ENCODE measurements at places on chromosomes 5 and 9.

DNA sequence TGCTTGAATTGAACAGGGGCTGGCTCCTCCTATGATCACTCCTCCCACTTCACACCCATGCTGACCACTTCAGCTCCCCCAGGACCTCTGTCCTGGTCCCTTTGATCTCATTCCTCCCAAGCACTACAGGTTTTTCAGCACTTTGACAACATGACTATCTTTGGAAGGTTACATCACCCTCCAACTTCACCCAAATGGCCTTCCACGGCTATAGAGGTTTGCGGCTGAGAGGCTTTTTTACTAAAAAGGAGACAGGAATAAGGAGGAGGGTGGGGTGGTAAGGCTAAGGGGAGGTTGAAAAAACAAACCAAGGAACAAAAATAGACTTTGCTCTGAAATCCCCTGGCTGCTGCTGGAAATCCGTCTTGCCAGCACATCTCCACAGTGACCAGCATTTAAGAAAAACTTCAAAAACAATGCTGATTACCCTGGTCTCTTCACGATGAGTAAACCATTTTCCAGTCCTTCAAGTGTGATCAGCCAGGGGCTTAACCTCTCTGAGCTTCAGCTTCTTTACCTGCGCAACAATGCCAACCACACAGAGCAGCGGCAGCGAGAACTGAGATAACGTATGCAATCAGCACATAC is 102.7 kb downstream of the DPYSL3 start:
- DNase-seq: no peak

- DNase-seq: no peak
Measured at GRCh38 chr9:113898596-113898995, 22.5 kb downstream of the ZNF618 start.

- DNase-seq: no peak
Measured at GRCh38 chr5:59421986-59422941, 471.3 kb downstream of the PDE4D start.

DNA sequence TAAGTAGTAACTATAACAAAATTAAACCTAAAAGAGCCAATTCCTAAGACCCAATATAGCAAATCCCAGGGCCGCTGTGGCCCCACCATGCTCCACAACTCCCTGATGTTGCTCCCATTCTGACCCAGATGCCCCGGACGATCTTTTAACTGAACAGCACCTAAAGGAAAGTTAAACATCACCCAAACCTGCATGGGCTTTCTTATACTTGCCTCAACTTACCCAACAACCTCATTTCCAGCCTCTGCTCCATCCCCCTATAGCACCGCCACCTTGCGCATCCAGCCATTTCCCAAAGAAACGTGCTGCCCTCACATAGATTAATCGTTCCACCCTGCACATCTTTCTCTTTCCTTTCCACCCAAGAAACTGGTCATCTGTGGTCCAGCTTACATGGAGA is 54.6 kb downstream of the ZNF354C start:
- no peak for DNase-seq

DNA sequence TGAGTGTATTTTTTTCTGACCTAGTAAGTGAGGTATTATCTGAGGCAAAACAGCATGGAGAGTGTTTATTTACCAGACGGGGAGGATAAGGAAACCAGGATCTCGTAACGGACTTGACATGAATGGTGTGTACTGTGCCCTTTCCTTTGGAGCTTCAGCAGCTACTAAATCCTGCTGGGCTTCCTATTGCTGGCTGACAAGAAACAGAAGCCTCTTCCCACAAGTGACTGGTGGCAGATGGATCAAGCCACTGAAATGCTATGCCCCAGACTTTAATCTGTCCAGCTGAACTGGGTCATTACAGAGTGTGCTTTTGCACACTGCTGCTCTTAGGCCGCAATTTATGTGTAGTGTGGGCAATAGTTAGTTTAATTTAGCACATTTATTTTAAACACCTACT is 162.7 kb upstream of the MRPS30 start:
- DNase-seq: no peak

DNA sequence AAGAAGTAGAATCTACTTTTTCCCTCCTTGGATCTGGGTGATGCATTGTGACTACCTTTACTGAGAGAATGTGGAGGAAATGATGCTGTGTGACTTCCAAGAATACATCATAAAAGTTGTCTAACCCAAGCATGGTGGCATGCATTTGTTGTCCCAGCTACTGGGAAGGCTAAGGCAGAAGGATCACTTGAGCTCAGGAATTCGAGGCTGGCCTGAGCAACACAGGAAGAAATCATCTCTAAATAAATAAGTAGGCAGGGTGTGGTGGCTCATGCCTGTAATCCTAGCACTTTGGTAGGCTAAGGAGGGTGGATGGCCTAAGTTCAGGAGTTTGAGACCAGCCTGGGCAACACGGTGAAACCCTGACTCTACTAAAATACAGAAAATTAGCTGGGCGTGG is 143.2 kb upstream of the VLDLR start:
- DNase-seq: no peak

- no peak for DNase-seq
Measured at GRCh38 chr9:97934321-97935115, 3.5 kb downstream of the HEMGN start.

DNA sequence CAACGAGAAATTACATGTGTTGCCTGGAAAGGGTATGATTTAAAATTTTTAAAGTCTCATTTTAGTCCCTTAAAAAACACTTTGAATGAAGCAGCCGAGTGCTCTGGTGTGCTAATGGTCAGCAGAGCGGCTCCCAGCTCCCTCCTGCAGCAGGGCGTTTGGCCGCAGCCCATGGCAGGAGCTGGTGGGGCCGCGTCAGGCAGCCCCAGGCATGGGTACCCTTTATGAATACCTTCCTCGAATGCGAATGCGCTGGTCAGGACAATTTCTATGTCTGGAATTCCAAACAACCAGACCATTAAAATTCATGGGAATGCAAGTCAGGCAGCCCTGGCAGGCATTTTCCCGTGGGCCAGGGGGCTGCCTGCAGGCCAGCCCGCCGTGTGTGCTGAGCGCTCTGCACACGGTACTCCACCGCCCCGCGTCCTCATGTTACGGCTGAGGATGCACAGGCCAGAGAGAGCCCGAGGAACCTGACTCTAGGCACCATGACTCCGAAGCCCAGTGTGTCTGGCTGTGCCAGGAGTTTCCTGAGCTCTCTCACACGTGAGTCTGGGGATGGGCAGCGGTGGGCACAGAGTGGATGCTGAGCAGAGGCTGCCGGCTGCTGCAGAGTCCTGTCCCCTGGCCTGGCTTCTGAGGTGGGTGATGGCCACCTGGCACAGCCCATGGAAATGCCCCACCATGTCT is 123.7 kb downstream of the WNK2 start:
- no peak for DNase-seq

GRCh38 chr5:108762660-108763059 is 15.0 kb downstream of the FER start:
- no peak for DNase-seq

GRCh38 chr9:16625811-16626210 is 244.7 kb downstream of the BNC2 start:
- DNase-seq: no peak

DNA sequence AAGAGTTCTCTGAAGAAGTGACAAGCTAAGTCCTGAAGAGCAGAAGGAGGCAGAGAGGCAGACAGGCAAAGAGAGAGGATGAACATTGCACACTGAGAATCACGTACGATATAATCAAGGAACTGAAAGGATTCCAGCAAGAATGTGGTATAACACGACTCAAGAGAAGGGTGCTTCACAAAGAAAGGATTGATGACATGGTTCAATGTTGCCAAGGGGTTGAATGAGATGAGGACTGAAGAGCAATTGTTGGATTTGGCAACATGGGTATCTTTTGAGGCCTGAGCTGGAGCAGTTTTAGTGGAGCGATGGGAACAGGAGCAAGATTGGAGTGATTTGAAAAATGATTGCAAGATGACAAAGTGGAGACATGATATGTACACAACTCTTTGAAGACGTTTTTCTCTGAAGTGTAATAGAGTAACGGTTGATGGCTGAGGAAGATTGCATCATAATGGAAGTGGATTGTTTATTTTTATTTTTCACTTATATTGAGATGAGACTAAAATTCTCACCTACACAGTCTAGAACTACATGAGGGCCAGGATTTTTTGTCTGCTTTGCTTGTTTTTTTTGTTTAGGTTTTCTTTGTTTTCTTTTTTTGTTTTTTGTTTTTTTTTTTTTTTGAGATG is 1049.9 kb upstream of the WWC1 start:
- no peak for DNase-seq

DNA sequence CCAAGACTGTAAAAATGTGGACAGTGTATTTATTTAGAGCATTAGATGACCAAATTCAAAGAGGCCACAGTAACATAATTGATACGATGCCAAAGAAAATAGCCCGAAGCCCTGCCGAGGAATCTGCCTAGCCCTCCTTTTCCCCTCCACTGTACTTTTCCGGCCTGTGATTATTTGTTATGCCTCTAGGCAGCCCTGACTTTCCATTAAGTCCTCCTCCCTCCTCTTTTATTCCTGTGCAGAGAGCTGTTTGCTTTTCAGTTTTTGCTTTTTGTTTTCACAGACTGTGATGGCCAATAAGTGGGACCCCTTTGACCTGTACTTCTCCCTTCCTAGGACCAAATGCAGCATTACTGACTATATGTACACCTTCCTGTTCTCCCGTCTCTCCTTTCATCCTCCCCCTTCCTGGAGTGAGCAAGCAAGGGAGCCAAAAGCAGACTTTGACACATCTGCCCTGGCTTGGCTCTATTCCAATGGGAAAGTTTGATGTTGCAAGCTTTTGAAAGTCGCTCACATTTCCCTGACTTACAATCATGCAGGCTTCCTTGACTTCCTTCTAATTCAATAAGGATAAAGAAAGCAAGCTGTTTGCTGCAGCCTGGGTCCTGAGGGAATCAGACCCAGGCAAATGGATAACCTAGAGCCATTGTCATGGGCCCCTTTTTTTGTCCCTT is 76.1 kb downstream of the NREP start:
- no peak for DNase-seq
